ENCODE measurements at places on chromosomes 6 and 20.

DNA sequence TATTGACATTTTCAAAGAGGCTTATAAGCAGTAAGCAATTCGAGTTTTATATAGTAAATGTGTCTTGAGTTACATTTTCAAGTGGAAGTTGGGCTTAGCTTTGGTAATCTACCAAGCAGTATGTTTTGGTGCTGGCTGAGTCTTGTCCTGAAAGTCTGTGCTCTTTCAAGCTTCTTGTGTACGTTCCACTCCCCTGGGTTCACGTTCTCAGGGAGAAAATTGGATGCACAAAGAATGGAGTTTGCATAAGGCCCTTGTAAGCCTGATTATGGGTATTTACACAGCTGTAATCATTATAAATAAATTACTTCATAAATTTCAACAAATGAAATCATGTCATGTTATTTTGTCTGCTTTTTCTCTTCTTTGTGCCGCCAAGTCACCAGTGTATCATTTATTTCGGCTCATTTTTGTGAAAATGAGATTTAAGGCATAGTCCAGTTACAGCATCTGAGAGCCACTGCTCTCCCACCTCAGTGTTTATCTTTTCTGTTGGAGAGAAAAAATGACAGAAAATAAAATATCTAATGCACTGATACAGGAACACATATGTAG, 262.5 kb downstream of the BTBD3 start:
- DNase-seq = no peak

GRCh38 chr20:38134427-38135270, 30.4 kb downstream of the TGM2 start:
- no peak for DNase-seq

DNA sequence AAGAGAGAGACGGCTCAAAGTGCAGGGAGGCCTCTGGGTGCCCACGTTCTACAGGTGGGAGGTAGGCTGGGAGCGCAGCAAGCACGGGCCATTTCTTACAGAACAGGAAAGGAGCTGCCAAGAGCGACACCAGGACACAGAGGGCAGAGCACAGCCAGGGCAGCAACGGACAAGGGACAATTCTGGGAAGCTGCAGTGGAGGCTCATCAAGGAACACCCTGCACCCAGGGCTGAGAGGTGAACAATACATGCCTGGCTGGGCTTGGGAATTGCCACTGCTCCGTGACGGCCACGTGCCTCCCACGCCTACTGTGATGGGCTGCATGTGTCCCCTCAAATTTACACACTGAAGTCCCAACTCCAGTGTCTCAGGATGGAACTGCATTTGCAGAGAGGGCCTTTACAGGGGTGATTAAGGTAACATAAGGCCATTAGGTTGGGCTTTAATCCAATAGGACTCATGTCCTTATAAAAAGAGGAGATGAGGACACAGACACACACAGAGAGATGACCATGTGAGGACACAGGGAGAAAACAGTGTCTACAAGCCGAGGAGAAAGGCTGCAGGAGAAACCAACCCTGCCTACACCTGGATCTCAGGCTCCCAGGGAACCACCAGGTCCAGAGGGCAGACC, 13.6 kb downstream of the SERPINB6 start:
- no peak for DNase-seq

- DNase-seq = no peak
Measured at GRCh38 chr6:109091314-109092024, 3.2 kb downstream of the SESN1 start.

DNA sequence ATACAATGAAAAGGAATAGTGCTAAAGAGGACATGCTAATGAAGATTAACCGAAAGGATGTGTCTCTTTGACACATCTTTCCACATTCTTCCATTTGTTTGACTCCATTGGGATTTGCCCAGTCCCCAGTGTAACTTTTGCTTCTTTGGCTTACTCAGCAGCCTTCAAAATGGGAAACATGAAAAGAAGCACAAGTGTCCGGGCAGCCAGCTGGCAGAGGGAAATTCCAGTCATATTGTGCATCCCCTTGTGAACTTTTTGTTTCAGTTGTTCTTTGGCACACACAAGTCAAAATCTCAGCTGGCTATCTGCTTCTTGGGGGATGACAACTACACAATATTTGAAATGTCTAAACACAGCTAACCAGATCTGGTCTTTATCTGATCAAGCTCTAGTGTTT, 157.4 kb downstream of the OGFRL1 start:
- DNase-seq = no peak

- peak; percentile 44 for DNase-seq
Measured at GRCh38 chr6:162177746-162178145, 549.8 kb downstream of the PRKN start.

DNA sequence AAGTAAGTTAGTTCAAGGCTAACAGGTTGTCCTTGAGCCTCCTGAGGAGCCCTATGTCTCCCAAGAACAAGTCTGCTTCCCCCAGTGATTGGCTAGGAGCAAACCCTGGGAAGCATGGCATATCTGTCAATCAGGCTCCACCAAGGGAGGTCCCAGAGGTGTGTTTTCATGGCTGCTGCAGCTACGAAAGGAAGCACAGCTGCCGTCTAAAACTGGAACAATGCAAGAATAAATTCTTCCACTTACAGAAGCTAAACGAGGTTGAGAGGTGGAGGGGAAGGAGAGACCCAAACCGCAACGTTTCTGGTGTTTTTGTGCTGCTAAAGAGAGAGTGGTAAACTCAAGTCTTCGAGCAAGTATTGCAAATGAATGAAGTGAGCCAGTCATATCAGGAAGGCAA, 4.9 kb upstream of the PTGIS start:
- DNase-seq = no peak

DNA sequence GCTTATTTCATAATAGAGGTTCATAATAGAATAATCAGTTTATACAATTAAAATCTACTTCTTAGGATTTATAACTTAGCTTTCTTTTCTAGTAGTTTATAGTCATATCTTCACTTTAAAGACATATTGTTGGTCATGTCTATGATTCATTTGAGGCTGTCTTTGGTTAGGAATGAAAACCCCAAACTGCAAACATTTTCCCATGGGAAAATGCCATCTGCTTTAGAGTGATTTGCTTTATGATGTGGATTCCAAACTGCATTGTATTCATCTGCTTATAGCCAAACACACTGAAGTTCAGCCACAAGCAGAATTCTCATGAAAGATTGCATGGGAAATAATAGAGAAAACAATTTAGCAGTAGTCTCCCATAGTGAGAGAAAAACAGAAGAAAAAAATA, 128.0 kb downstream of the RFPL4B start:
- DNase-seq = no peak

GRCh38 chr6:119312875-119313338, 36.7 kb downstream of the MAN1A1 start:
- DNase-seq = no peak

DNA sequence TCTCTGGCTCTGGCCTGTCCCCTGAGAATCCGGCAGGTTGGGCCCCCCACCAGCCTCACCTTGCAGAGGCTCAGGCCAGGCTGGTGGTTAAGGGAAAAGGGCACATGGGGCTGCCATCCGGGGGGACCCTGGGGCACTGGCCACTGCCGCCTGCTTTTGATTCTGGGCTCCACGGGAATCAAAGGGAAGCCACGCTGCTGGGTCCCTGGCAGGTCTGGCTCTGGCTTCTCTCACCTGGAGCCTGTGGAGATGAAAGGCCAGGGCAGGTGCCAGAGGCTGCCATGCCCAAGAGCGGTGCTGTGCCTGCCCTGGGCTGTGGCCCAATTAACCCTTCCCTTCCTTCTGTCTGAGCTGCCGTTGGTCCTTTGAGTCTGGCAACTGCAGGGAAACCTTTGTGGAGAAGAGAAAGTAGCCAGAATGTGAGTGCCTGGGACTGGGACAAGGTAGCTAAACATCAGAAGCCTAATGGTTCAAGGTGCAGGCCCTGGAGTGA, 9.4 kb upstream of the CDH22 start:
- no peak for DNase-seq

DNA sequence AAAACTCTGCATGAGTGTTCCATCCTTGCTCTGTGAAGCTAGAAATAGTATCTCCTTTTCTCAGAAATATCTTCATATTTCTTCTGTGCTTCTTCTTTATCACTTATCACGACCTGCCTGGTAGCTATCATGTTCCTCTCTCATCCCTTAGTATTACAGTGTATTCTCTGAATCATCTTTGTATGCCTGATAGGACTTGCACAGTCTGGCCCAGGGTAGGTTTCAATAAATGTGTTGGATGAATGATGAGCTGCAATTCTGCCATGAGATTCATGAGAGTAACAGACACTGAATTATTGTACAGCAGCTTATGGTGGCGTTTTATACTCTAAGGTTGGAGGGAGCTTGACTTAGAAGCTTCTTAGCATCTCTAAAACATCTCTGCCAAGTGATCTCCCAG, 66.6 kb downstream of the GRM1 start:
- DNase-seq = no peak

- DNase-seq = no peak
Measured at GRCh38 chr6:129485746-129486145, 224.2 kb downstream of the ARHGAP18 start.

DNA sequence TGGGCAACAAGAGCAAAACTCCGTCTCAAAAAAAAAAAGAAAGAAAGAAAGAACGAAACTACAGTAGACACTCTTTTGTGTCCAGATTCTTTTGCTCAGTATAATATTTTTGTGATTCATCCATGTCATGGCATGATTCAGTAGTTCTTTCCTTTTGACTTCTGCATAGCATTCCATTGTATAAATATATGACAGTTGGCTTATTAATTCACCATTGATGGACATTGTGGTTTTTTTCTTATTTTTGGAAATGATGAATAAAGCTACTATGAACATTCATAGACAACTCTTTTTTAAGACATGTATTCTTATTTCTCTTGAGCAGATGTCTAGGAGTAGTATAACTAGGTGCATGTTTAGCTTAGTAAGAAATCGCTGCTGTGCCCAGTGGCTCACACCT, 10.3 kb upstream of the IER3 start:
- DNase-seq = no peak

- DNase-seq = peak; percentile 25
Measured at GRCh38 chr6:34247481-34248197, 1.2 kb downstream of the SMIM29 start.

- no peak for DNase-seq
Measured at GRCh38 chr20:41546535-41546934, 71.6 kb downstream of the CHD6 start.

GRCh38 chr6:140684776-140685550, 1310.5 kb upstream of the CITED2 start:
- no peak for DNase-seq

- DNase-seq = no peak
Measured at GRCh38 chr6:149628875-149629510, 19.5 kb downstream of the KATNA1 start.

DNA sequence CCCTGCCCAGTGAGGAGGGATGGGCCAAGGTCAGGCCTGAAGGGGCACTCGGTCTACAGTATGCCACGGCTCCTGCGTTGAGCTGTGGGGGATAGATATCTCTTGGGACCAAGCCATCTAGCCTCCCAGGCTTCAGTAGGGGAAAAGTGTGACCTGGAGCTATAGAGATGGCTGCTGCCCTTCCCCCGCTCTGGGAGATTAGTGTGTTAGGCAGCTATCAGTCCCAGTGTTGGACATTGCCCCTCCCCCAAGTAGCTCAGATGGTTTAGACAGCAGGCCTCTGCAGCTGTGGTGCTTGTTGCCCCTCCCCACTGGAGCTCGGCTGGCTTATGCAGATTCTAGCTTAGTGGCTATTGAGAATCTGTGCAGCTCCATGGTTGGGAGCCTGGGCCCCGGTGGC, 56.8 kb downstream of the KHDRBS2 start:
- no peak for DNase-seq

DNA sequence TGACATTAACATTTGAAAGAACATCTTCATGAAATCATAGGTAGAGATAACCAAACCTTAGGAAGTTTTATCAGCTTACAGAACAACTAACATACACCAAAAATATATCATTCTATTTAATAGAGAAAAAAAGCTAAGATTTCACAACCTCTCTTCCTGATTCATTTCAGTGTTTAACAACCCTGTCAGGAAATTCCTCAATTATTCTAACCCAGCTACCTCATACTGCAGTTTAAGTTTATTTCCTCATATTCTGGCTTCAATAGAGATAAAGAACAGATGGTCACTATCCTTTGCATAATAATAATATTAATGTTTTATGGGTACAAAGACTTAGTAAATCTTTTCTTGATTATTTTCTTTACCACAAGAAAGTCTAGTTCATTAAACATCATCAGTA, 112.9 kb upstream of the HSF2 start:
- DNase-seq = no peak

DNA sequence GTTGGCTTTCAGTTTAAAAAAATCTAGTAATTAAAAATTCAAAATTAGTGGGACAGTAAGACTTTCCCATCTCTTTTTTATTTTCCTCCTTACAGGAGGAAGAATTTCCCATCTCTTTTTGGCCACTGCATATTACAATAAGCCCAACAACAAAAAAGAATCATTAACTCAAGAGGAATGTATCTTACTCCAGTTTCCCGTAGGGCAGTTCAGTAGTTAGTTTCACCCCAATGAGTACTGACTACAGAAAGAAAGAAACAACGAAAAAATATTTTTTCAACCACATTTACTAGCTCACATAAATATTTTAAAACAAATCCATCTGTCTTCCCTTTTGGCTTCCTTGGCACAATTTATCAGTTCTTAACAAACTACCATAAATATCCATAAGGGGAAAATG, 14.9 kb upstream of the BLOC1S5 start:
- no peak for DNase-seq

GRCh38 chr20:15446373-15446772, 1109.0 kb upstream of the FLRT3 start:
- DNase-seq = no peak

DNA sequence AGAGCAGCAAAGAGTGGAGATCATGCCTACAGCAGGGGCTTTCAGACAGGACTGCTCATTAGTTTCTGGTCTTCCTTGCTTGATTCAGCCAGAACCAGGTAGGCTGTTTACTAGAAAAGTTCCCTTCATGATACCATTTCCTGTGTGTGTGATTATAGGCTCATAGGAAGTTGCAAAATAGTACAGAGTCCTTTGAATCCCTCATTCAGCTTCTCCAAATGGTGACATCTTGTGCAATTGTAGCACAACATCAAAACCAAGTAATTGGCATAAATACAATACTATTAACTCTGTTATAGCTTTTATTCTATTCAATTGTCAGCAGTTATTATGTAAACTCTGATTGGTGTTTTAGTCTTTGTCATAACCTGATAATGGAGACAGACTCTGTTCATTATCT, 347.3 kb upstream of the CDH4 start:
- no peak for DNase-seq

GRCh38 chr6:68756454-68757375, 121.6 kb downstream of the ADGRB3 start:
- no peak for DNase-seq

- DNase-seq = no peak
Measured at GRCh38 chr6:16278750-16279149, 40.4 kb downstream of the GMPR start.

- no peak for DNase-seq
Measured at GRCh38 chr20:63527184-63527583, 6.6 kb downstream of the PPDPF start.

All from D341Med (cell line).